ENCODE measurements at places on chromosomes 3 and 15.

DNA sequence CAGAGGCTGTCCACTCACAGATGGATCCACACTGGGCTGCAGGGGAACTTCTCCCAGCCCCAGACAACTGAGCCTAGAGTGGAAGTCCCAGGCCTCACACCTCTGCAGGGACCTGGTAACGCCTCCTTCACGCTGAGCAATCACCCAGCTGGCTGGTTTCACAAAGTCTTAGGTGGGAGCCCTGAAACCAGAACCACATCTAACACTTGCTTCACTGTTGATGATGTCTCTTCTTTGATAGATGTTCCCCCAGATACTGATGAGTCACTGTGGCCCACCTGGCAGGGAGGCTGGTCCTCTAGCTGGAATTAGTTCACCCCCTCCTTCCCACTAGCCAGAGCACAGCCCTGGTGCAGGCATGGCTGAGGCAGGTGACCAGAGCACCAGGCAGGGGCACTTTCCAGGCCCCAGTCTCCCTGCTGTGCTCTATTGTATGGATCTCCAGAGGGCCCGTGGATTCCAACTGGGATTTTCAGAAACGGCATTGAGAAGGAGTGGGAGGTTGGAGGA, 33.5 kb downstream of the MYL3 start:
- DNase-seq = no peak

DNA sequence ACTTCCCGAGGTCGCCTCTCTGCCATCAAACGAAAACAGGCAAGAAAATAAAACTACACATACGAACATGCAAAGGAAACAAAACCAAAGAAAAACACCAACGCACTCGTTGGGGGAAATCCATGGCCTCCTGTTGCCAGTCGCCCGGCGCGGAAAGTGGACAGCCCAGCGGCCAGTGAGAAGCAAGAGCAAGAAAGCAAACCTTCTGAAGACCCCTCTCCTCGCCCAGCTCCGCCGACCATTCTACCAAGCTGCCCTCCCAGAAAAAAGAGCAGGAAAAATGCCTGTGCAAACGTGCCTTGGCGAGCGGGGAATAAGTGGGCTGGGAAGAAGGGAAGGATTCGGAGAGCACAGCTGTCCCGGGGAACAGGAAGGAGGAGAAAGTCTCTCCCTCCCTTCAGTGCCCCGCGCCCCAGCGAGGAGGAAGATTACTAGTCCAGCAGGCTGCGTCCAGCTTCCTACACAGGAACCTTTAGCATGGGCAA, 802 bp upstream of the NECTIN3 start:
- DNase-seq = no peak

DNA sequence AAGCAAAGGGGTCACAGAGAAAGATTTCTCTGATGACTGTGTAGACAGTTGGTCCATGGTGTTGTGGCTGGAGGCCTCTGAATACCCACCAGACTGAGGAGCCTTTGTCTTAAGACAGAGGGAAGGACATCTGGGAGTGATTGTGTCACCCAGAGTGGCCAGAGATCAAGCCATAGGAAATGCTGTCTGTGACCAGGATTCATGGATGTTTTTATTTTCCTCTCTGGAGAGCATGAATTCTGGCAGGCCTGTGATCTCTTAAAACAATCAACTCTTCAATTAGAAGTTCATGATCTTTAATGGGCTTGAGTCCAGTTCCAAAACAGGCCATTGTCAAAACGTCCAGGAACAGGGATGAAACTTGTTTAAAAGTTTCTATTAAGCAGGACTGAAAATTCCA, 198.9 kb upstream of the CTDSPL start:
- DNase-seq = no peak

- no peak for DNase-seq
Observed at GRCh38 chr15:27222479-27222878, 251.5 kb downstream of the GABRG3 start.

- DNase-seq = no peak
Observed at GRCh38 chr3:194082743-194083636, 53.0 kb upstream of the HES1 start.

DNA sequence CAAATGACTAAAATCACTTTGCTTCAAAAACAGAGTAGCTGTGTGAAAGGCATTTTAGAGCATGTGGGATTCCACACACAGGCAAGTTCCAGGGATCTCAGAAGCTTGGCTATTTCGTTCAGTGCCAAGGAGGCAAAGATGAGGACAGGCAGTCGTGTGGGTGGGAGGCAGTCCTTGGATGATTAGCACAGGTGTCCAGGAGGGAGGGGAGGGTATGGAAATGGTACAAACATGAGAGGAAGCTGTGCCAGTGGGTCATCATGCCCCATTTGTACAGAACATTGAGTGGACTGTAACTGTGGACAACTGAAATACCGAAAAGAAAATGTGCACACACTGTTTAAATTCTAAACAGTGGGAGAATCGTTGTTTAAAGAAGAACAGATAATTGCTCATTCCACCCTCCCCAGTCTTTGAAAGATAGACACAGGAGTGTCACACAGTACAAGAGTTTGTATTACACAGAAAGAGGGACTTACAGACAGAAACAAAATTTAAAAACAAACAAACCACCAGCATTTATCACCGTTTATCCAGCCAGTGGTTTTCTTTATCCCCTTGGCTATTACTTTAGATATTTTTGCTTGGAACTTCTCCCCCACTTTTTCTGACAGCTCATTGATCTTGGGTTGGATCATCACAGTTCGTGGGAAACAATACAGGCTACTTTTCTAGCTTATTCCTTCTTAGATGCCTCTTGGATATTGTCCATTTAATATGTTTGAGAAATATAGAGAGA, 122.9 kb downstream of the GREM1 start:
- DNase-seq = no peak

GRCh38 chr3:24135280-24135679, 190.2 kb downstream of the NR1D2 start:
- no peak for DNase-seq

Measured in NCI-H1694 treated with DMSO at 0.1 percent for 48 hours (cell line).